HT1080 (cell line): ENCODE measurements at places on chromosomes 5 and 9. TPM values are rescaled to one million over a fixed set of nuclear protein-coding genes. Genes with fewer than 3 reads are reported as not detected.

FKBP15 gene
- total RNA-seq = 21.8 and 22.0 TPM in 2 replicates

- DNase-seq = no peak
These were observed 139.3 kb upstream of the COL5A1 start for GRCh38 chr9:134502266-134502791.

- DNase-seq = no peak
These were observed 215.3 kb downstream of the MEF2C start for GRCh38 chr5:88667496-88668201.

GRCh38 chr5:82448374-82448773 lies 170.2 kb upstream of the RPS23 start:
- no peak for DNase-seq

GRCh38 chr5:14783691-14784090 lies 87.9 kb downstream of the ANKH start:
- no peak for DNase-seq
